ENCODE measurements at places on chromosomes 3 and 15. TPM values are rescaled to one million over a fixed set of nuclear protein-coding genes. Genes with fewer than 3 reads are reported as not detected.

ACTRT3 gene
- polyA plus RNA-seq: 2.3 TPM

SPINK8 gene
- polyA plus RNA-seq: not detected

RASGRF1 gene
- 0.07 TPM for polyA plus RNA-seq

CAND2 gene
- polyA plus RNA-seq: 1.3 TPM
